ENCODE measurements at places on chromosomes 5 and 9.

GRCh38 chr5:172688349-172689217, 47.5 kb downstream of the NEURL1B start:
- no peak for DNase-seq

- no peak for DNase-seq
Observed at GRCh38 chr9:113660196-113660595, 196.7 kb downstream of the RGS3 start.

- DNase-seq, result peak; percentile 6
Observed at GRCh38 chr5:87048156-87048555, 219.5 kb upstream of the RASA1 start.

- no peak for DNase-seq
Observed at GRCh38 chr9:134275375-134275774, 50.9 kb upstream of the RXRA start.

DNA sequence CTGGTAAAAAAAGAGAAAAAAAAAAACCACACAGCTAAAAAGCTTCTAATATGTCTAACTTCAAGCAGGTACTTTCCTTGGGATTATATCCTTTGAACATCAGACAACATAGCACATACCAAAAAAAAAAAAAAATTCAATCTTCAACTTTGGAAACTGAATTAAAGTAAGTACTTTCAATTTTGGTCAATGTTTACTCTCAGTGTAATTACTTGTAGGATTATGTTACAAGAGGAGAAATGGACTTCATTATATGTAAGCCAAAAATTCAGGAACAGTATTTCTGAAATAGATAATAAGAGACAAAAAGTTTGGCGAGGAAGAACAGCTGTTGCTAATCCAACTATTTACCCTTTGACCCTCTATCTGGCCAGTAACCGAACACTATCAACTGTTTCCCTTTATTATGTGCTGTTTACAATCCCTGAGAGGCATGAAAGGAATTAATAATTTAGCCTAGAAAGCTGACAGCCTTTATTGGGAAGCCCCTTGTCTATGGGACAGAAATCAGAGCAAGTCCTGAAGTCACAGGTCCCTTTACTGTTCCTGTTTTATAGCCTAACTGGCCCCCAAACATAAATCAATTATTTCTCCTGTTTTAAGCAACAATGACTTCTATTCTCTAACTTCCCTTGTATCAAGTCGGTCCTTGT, 46.6 kb downstream of the NR6A1 start:
- no peak for DNase-seq

DNA sequence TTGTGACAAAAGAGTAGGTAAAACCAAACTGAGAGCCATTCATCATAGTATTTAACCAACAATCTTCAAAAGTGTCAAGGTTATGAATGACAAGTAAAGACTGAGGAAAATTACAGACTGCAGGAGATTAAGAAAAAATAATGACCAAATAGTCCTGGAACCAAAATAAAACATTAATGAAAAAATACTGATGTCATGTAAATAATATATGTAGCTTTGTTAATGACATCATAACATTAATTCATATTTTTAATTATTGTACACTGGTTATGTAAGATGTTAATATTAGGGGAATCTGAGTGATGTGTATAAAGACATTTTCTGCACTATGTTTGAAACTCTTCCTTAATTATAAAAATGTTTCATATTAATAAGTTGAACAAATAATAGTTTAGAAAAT, 436.7 kb downstream of the CYLC2 start:
- no peak for DNase-seq

GRCh38 chr9:113238859-113239232, 17.5 kb downstream of the SLC31A1 start:
- no peak for DNase-seq

DNA sequence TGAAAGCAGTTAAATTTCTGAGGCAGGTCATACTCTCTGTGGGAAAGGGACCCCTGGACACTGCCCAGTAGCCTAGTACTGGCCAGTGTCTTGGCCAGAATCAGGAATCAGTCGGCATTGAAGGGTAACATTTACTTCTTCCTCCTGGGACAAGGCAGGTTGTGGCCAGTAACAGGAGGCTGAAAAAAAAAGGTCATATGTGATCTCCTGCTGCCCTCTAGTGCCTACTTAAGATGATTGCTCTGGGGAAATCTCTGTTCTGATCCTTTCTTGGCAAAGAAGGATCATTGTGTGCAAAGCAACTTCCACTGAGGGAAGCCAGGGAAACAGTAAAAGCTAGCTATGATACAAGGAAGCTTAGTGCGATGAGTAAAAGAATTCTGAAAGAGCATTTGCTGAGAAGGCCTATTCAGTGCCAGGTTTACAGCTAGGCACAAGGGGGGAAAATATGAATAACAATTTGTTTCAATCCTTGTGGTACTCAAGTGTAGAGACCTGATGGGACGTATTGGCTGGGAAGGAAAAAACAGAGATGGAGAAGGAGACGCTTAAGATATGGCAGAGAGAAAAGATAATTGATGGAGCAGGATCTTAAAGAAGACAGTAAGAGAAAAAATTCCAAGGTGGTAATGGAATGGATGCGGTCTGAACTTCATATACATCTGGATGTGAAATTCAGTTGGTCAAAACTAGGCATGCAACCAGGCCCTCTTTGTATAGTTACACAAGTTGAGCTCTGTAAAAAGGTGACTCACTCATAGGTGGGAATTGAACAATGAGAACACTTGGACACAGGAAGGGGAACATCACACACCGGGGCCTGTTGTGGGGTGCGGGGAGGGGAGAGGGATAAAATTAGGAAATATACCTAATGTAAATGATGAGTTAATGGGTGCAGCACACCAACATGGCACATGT, 25.8 kb upstream of the TRIM32 start:
- DNase-seq, result peak; percentile 74

- no peak for DNase-seq
Observed at GRCh38 chr9:112316258-112316943, 17.0 kb downstream of the PTBP3 start.

DNA sequence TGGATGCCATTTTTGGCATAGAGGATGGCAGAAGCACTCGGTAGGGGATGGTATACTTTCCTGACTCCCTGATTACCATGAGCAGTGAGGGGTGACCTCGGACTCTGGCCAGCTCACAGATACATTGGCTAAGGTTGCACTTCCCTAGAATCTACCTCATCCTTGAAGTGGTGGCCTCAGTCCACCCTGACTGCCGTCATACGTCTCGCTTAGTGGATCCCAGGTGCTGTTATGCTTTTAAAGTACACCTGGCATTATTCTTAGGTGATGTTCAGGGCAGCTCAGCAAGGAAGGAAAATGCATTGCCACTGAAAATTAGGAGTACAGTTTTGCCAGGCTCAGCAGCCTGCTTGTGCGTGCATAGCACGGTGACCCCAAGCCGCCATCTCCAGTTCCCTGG, 87.3 kb downstream of the SYK start:
- no peak for DNase-seq

- no peak for DNase-seq
Observed at GRCh38 chr9:106019702-106020101, 325.4 kb downstream of the TMEM38B start.

- DNase-seq, result no peak
Observed at GRCh38 chr5:66498791-66499207, 97.4 kb upstream of the MAST4 start.

GRCh38 chr5:89020926-89021610, 138.1 kb upstream of the MEF2C start:
- DNase-seq, result no peak
